ENCODE measurements at places on chromosomes 16 and 17.

DNA sequence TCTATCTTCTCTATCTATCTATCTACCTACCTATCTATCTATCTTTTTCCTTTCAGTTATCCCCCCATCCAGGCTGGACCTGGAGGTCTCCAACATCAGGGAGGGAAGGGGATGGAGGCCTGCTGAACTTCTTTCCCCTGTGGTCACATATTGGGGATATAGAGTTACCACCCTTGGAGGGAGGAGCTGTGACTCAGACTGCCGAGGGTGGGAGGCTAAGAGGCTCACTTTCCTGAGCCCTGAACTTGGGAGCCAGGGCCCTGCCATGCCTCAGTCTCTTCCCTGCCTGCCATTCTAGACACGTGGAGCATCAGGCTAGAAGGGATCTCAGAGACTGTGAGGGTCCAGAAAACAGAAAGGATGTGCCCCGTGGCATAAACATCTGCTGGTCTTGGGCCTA is 8.4 kb downstream of the LRRC3C start:
- no peak for DNase-seq

DNA sequence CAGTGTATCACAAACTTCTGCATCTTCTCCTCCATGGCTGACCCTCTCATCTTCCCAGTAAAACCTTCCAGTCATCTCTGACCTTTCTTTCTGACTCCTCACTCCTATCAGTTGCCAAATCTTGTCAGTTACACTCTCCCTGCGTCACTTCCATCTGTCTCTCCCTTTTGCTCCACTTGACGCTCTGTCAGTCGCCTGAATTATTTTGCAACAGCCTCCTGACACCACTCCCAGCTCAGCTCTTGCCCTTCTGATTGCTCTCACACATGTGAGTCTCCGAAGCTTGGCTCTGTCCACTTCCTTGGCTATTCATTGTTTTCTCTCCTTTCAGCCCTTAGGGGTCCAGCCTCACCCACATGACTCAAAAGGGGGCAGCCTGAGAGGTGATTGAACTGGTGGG is 27.7 kb downstream of the DHRS7C start:
- no peak for DNase-seq

- DNase-seq = no peak
Observed at GRCh38 chr16:86107215-86107825, 208.4 kb downstream of the IRF8 start.

GRCh38 chr16:67673712-67674580 is 7.3 kb downstream of the C16orf86 start:
- DNase-seq = no peak

- DNase-seq = no peak
Observed at GRCh38 chr17:81388091-81388611, 7.1 kb upstream of the BAHCC1 start.

- DNase-seq = no peak
Observed at GRCh38 chr16:19589771-19590302, 34.3 kb downstream of the VPS35L start.

DNA sequence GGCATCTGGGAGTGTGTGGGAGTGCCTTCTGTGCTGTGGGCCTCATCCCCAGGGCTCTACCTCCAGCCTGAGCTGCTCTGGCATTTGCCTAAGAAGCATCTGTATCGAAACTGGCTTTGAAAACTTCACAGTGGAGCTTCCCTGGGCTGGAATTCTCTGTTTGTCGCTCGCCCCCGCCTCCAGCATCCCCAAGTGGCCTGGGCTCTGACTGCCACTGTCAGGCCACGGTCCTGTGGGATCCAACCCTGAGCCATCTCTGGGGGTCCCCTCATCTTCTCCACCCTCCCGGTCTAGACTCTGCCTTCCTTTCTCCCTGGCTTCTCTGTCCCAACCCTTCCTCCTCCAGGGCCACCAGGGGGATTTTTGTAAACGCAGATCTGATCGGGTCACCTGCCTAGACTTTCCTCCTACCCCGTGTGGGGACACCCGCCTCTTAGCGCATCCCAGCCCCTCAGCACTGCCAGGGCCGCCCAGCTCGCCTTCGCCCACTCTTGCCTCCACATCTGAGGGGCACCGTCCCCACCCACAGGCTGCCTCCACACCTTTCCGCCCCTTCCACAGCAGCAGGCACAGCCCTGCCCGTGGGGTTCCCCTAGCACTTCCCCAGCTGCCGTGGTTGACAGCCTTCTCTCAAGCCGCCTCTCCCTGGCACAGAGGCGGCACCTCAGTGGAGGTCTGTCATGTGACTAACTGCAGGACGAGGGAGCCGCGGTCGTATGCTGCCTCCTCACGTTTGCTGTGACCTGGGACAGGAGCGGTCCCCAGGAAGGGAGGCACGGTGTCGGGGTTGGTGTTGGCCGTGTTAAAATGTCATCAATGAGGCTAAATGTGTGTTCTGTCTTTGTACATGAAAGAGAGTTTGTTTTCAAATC is 12.0 kb downstream of the TBC1D24 start:
- no peak for DNase-seq

DNA sequence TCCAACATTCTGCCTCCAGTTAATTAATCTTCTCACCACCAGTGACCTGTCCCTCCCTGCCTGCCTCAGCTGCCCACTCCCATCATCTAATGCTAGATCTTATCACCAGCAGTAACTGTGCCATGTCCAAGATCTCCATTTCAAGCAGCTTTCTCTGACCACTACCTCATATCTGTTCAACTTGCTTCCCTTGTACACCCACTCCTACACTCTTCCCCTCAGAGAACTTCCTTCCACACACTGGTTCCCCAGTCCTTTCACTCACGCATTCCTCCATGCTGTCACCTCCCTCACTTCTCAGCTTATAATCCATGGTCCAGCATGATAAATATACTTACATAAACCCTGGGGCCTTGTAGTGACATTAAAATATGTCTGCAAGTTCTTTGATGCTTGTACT is 31.8 kb upstream of the DYNLL2 start:
- DNase-seq = no peak

DNA sequence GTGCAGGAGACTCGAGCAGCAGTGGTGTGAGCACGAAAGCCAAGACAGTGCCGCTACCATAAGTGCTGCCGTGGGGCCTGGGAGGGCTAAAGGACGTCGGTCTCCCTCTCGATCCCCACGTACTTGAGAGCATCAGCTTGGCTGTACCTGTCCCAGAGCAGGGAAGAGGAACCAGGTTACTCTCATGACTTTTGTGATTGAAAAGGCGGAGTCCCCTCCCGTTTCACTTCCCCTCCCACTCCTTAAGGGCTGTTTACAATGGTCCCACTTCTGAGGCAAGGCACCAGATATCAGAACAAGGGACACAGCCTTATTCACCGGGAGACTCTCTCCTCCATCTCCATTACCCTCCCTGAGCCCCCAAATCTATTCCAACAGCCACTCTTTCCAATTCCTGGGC is 20.1 kb downstream of the CNTNAP1 start:
- no peak for DNase-seq

DNA sequence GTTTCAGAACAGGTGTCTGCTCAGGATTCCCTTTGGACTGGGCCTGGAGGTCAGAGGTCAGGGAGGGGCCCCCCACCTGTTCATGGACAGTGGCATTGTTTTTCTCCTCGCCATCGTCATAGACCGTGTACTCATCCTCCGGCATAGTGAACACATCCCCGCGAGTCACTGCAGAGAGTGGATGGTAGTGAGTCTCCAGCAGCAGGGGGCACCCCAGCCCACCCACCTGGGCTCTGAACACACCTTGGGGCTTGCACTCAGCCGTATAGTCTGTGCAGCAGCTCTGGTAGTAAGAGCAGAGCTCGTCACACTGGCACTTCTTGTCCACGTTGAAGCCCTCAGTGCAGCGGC is 448 bp downstream of the VTN start:
- no peak for DNase-seq

GRCh38 chr17:3012926-3013581 is 50.4 kb downstream of the OR1D5 start:
- no peak for DNase-seq

- DNase-seq = no peak
Observed at GRCh38 chr17:28693869-28694268, 17.8 kb downstream of the PROCA1 start.

- DNase-seq = no peak
Observed at GRCh38 chr17:7465597-7466275, 13.7 kb downstream of the ZBTB4 start.

DNA sequence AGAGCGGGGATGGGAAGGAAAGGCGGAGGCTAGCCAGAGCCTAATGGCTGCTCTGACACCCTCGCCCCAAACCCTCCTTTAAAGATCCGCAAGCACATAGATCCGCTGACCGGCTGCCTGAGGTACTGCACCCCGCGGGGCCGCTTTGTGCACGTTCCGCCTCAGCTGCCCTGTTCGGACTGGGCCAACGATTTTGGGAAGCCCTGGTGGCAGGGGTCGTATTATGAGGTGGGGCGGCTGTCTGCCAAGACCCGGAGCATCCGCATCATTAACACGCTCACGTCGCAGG is 663 bp downstream of the CYB5D1 start:
- no peak for DNase-seq

DNA sequence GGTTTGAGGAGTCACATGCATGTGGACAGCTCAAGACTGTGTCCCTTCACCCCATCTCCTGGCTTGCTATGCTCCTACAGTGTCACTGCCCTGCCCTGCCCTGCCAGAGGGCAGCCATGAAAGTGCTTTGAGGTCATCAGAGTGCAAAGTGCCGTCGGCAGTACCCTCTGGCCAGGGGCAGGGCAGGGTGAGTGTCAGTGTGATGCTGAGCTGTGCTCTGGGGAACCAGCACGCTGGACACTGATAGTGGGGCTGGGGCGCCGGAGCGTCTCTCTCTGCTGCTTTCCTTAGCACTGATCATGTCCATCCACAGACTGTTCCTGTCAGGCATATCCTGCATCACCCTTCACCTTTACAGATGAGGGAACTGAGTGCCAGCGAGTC is 1.6 kb upstream of the SPATA32 start:
- no peak for DNase-seq

DNA sequence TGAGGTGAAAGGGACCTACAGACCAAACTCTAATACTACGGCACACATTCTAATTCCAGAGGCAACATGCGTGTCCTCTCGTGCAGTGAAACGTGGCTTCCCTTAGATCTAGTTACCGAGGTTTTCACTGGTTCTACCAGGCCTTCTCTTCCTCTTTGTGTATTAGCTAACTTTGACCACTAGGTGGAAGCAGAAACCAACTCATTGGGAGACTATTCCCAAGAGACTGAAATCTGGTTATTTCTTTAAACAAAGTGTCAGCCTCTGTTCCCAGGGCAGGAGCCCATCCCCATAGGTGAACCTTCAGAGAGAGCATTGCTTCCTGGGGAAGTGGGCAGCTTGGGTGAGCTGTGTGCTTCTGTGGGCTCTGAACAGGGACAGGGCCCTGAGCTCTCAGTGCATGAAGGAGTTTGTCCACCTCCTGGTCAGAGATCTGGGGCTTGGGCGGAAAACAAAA is 19.7 kb upstream of the RCVRN start:
- peak; percentile 49 for DNase-seq

DNA sequence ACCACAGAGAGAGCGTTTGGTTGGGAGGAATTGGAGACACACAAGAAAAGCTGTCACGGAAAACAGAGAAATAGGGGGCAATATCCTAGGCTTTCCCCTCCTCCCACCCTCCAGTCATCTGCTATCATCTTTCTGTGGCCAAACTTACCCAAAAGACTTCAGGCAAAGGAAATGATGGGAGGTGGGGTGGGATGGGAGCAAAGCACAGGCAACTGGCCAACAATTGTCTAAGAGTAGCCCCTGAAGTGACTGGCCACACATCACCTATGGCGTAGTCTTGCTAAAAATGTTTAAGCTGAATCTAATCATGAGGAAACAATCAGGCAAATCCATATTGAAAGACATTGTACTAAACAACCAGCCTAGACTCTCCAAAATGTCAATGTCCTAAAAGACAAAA is 46.9 kb upstream of the ALOX12 start:
- DNase-seq = no peak

GRCh38 chr17:77628035-77628434 is 330.5 kb upstream of the TNRC6C start:
- DNase-seq = no peak

DNA sequence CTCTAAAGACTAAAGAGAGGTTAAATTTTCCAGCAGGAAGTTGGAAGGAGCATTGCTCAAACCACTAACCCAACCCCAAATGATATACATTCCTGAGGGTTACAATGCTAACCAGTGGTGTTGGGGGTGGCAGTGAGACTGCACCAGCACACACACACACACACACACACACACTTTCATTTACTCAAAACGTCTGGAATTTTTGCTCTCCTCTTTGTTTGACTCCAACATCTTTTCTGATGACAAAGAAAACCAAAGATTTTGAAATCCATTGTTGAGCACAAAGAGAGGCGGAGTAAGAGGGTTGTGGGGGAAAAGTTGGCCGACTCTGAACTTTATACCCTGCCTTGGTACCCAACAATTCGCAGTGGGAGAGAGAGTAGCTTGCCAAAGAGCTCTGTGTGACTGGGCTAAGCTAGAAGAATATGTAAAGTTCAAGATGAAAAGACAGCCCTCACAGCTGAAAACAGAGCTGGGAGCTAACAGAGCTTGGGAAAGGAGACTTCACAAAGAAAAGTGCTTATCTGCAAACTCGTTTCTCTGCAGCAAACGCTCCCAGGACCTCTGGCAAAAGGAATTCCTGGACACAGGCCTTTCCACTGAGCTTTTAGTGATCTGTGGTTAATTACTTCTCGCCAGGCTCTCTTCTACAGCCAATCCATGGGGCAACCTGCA is 426.0 kb upstream of the CDH11 start:
- DNase-seq = no peak

- DNase-seq = no peak
Observed at GRCh38 chr16:30004424-30004776, 6.4 kb downstream of the DOC2A start.

- DNase-seq = no peak
Observed at GRCh38 chr17:57537524-57538410, 207.3 kb downstream of the CCDC182 start.

GRCh38 chr16:57283959-57284208 is 588 bp downstream of the PLLP start:
- no peak for DNase-seq

DNA sequence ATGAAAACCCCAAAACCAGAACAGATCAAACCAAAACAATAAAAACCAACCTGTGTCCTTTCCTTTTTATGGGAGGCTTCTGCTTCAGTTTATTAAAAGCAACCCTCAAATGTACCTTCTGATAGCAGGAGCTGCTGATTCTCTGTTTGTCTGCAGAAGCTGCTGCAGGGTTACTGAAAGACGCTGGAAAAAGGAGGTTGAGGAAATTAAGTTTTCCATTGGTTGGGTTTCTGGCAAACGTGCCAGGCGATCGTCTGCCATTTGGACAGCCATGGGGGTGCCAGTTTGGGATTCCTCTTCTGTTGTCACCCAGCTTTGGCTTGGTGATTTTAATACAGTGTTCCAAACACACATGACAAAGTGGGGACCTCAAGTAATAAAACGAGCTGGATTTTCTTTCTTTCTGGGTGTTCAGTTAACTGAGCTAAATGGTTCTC is 185.4 kb upstream of the ZFHX3 start:
- DNase-seq = no peak

- no peak for DNase-seq
Observed at GRCh38 chr16:62254847-62255246, 218.6 kb upstream of the CDH8 start.

DNA sequence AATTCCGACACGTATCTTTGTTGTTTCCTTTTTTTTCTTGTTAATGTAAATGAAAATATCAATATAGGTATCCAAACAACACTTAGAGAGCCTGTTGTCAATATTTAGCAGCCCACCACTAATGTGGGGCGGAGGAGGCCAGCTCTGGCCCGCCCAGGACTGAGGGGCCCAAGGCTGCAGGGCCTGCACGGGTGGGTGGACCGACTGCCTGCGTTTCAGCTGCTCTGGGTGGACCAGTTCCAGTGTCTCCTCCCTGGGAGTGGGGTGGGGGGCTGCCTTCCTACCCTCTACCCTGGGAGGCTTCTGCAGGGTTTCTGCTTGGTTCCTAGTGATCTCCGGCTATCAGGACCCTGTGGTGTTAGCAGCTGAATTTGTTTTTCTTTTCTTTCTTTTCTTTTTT is 15.9 kb upstream of the ADGRG1 start:
- DNase-seq = no peak

All from NCI-H1048 (cell line).